ENCODE measurements at places on chromosomes 11 and 22.

GRCh38 chr11:57390535-57390934, at the start of gene PRG2:
TSS of gene PRG2 (minus strand) at chr11:57390650. CDS start at chr11:57389944, 706 bp downstream.
- DNase-seq: no peak

- peak; percentile 86 for DNase-seq
Measured at GRCh38 chr11:131674051-131674755, 303.8 kb downstream of the NTM start.

GRCh38 chr11:35390737-35391682, 28.3 kb downstream of the SLC1A2 start:
- no peak for DNase-seq

GRCh38 chr11:61760946-61761345, 8.5 kb downstream of the MYRF start:
- DNase-seq: no peak

DNA sequence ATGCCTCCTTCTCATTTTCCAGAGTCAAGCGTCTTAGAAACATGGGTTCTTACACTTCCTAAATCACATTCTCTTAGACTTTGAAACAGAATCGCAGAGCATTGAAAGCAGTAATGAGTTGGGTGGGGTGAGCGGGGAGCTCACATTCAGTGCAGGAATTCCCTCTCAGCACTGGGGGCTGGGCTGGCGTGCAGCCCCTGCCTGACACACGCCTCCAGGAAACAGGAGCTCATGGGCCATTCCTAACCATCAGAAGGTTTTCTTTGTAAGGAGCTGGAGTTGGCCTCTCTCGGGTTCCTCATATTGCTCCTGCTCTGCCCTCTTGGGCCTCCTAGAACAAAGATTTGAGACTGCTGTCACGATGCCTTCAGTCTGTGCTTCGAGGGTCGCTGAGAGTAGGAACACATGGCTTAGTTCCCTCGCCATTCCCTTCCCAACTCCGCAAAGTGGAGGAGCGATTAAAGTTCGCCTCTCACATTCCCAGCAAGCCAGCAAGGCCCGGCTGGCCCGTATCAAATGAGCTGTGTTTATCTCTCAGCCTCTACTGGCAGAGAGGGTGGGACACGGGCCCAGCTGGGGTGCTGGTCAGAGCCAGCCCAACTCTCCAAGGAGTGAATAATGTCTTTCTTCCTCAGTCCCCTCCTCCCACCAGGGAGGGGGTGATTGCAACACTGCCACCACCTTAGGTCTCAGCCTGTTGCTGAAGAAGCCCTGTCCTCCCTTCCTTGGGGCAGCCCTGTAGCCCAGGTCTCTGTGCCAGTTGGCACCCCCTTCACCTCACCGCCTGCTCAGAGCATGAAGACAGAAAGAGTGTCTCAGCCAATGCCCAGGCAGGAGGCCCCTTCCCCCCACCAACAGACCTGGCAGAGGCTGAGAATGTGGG, 10.4 kb downstream of the CHRDL2 start:
- DNase-seq: no peak

DNA sequence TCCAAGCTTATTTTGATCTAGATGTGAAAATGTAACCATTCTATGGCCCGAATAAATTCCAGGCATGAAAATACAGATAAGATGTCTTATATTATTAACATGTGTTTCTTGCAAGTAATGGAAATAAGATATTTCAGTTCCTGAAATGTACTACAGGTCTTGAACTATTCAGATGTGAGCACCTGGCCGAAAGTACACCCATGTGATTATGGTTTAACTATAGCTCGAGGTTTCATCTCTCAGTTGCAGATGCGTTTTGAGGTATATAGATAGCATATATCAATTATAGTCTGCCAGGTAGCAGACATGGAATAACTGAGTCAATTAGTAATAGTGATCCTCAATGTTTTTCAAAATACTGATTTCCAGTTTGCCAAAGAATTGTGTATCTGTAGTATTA, 68.3 kb downstream of the DDIAS start:
- DNase-seq: no peak

DNA sequence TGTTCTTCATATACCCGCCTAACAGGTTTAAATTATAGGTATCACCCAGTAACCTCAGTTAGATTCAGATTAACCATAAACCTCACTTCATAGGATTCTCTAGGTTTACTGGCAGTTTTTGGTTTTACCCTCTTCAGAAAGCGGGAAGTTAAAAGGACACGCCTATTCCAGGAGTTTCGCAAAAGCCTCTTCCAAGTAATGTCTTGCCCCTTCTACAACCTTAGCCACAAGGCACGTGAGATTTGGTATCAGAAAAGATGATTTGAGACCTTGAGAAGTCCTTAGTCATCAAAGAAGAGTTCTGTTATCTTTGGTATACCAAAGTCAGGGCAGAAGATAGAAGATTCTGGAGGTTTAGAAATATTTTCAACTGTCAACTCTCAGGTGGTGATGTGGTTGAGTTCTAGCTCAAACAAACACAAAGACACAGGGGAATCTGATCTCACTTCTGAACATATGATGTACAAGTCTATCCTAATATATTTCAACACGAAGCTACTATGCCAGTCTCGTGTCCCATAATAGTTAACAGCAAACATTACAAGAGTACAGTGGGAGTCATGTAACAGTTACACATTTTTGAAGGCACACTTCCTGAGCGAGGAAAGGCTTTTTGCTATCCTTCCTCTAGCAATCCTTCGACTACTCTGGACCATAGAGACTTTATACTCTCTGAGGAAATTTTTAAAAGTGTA, 103.5 kb downstream of the USP35 start:
- no peak for DNase-seq

- DNase-seq: no peak
Measured at GRCh38 chr11:47111318-47111804, 65.3 kb downstream of the ARFGAP2 start.

GRCh38 chr22:27073601-27074425, 416.4 kb downstream of the MIAT start:
- DNase-seq: no peak

- DNase-seq: no peak
Measured at GRCh38 chr22:30667107-30667493, 575 bp downstream of the DUSP18 start.

DNA sequence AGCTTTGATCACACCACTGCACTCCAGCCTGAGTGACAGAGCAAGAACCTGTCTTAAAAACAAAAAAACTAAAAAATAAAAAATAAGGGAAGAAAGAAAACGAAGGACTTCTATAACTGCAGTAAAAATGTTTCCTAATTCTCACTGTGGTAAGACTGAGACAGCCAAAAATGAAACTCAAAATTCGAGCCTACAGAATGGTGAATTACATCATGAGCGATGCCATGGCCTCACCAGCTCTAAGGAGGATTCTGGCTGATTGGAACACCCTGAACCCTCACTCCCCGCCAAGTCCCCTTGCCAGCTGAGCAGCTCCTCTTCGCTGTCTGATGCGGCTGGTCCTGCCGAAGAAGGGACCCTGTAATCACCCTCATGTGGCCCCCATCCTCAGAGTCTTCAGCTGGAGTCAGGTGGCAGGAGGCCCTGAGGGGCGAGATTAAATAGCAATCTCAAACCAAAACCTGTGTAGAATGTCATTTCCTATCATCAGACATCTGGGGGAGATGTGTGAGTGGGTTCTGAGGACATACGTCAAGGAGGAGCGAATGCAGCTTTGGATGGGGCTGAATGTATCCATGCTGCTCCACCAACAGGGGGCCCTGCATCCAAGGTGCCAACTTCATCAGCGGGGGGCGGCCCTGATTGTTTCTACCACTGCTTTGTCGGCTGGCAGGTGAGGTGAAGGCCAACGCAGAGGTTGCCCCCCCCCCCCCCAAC, 29.2 kb downstream of the PDGFB start:
- DNase-seq: peak; percentile 58

DNA sequence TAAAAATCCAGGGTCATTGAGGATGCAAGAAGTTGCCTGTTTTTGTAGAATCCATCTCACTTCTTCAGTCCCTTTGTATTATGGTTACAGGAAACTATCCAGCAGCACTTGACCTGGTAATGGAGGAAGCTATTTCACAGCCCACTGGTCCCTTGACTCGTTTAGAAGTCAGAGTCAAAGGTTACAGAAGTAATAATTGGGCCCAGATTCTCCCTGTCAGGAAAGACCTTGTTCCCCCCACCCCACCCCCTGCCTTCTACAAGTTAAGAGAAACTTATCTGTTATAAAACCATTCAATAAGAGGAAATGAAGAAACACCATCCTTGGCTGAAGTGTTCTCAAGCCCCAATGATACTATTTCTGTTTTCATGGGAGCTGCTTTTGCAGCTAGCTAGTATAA, 65.8 kb downstream of the CSTPP1 start:
- DNase-seq: no peak

- no peak for DNase-seq
Measured at GRCh38 chr11:58726737-58727414, 4.9 kb downstream of the GLYAT start.

GRCh38 chr22:32820131-32821119, 18.9 kb downstream of the TIMP3 start:
- no peak for DNase-seq

- DNase-seq: no peak
Measured at GRCh38 chr11:60972182-60973030, 926 bp downstream of the CD6 start.

GRCh38 chr11:77353131-77353530, 51.6 kb upstream of the GDPD4 start:
- no peak for DNase-seq

GRCh38 chr11:27820249-27820648, 120.0 kb upstream of the BDNF start:
- DNase-seq: no peak

GRCh38 chr11:63242089-63242781, 1.2 kb downstream of the SLC22A25 start:
- DNase-seq: no peak

- DNase-seq: no peak
Measured at GRCh38 chr11:69231466-69232018, 62.4 kb upstream of the MYEOV start.

DNA sequence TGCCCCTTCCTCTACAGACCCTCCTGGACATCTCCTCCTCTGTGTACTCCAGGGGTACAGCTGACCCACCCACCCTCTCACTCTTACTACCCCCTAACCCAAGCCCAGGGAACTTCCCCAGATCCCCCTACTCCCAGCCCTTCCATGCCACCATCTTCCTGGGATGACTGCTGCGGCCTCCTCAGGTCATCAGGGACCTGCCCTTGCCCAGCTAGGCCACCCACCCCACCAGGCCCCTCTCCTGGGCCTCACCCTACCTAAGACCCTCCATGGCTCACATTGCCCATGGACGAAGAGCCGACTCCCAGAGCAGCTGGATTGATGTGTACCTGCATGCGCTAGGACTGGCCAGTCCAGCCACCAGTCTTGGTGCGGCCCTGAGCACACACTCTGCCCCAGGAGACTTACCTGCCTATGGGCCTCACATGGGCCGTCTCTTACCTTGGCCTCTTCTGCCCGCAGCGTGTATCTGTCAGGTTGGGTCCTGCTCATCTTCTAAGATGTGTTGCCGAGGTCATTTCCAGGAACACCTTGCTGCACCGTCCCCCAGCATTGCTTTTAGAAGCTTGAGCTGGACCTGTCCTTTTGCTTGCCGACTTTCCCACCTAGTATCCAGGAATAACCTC, 2.0 kb upstream of the CLDN5 start:
- no peak for DNase-seq

DNA sequence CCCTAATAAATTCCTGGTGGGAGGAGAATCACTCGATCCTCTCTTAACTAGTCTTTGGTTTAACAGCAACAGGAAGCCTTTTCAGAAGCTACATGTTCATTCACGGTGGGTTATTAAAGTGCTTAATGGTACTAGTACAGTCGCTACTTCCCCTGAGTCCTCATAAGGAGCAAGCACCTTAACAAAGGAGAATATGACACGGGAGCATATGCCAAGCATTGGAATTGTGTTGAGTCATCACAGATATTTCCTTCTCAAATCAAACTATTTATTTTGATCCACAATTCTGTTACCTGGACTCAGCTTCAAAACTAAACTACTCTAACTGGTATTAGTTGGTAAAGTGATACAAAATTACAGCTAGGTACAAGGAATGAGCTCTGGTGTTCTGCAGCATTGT, 177.5 kb upstream of the CTSC start:
- no peak for DNase-seq

Data from WTC11 (cell line).